Activated gamma-delta T cell (primary cell): ENCODE measurements at places on chromosomes 4 and X.

- DNase-seq: no peak
Measured at GRCh38 chr4:54545663-54546424, 111.9 kb upstream of the KIT start.

- DNase-seq: no peak
Measured at GRCh38 chrX:132488180-132488705, 595 bp downstream of the MBNL3 start.

- DNase-seq: no peak
Measured at GRCh38 chr4:35247047-35247446, 997.3 kb downstream of the ARAP2 start.

DNA sequence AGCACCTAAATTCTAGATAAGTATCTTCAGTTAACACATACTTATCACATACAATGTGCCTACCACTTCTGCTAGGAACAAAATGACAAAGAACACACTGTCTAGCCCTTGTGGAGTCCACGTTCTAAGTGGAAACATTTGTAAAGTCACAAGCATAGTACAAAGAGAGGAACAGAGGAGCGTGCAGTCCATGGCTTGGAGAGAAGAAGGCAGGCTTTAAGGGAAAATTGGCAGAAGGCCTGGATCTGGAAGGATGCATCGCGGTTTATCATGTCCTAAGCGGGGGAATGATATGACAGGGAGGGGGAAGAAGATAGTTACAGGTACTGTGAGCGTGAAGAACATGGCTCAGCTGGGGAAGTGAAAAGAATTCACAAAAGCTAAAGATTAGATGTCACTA is 218.0 kb downstream of the PRDM5 start:
- DNase-seq: no peak

- DNase-seq: no peak
Measured at GRCh38 chr4:89173336-89174090, 62.2 kb downstream of the TIGD2 start.

GRCh38 chr4:8067274-8067936 is 91.2 kb downstream of the ABLIM2 start:
- no peak for DNase-seq

- DNase-seq: no peak
Measured at GRCh38 chr4:3667258-3667657, 98.9 kb upstream of the ADRA2C start.

GRCh38 chr4:153266988-153267387 is 62.7 kb downstream of the TRIM2 start:
- DNase-seq: no peak

DNA sequence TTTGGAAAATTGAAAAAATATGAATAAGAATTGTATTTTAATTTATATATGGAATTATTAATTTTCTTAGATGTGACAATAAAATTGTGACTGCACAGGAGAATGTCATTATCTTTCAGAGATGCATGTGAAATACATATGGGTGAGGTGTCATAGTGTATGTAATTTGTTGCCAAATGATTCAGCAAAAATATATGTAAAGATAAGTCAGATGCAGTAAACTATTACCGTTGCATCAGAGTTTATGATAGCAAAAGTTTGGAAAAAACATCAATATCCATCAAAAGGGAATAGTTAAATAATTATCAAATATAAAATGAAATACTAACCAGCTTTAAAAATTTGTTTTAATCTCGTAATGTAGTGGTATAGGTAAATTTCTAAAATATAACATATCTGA is 10.4 kb upstream of the SLC7A11 start:
- DNase-seq: no peak

DNA sequence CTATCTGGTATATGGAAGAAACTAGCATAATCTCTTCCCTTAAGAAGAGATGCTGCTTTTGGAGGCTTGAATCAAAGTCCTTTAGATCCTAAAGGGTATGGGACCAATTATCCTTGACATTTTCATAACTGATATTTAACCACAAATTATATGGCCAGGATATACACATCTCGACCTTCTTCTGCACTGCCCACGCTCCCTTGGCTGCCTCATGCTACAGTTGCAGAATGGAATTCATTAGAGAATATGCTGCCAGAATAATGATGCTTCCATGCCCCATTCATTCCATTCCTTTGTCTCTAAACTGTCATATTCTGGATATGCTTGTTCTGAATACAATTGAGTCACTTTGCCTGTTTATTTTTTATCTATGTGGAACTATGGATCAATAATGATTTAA is 157.1 kb upstream of the PACRGL start:
- no peak for DNase-seq

GRCh38 chr4:83486457-83487129 is 1.7 kb upstream of the ABRAXAS1 start:
- no peak for DNase-seq

GRCh38 chrX:31747411-31747810 is 675.6 kb upstream of the FTHL17 start:
- no peak for DNase-seq

- DNase-seq: no peak
Measured at GRCh38 chr4:23805450-23805851, 84.4 kb downstream of the PPARGC1A start.

DNA sequence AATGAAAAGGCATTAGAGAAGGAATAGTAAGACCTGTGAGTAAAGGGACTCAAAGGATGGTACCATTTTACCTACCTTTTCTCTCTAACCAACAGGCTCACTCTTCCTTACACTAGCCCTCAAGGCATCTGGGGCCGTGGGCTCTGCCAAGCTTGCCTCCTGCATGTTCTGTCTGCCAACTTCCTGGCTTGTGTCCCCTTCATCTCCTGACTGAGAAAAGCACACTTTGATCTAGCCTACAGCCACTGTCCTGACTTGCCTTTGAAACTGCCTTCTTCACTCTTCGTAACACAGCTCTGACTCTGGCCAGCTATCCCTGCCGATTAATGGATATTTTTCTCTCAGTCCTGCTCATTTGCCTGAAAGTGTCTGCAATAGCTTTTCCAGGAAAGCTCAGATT is 76.5 kb downstream of the RASGEF1B start:
- DNase-seq: no peak

DNA sequence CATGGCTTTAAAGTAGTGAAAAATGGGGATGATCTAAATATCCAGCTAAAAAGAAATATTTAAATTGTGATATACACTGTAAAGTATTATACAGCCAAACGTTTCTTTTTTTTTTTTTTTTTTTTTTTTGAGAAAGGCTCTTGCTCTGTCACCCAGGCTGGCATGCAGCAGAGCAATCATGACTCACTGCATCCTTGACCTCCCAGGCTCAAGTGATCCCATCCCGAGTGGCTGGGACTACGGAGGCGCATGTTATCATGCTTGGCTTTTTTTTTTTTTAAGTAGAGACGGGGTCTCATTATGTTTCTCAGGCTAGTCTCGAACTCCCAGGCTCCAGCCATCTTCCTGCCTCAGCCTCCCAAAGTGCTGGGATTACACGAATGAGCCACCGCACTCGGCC is 17.1 kb downstream of the SMIM14 start:
- DNase-seq: no peak

DNA sequence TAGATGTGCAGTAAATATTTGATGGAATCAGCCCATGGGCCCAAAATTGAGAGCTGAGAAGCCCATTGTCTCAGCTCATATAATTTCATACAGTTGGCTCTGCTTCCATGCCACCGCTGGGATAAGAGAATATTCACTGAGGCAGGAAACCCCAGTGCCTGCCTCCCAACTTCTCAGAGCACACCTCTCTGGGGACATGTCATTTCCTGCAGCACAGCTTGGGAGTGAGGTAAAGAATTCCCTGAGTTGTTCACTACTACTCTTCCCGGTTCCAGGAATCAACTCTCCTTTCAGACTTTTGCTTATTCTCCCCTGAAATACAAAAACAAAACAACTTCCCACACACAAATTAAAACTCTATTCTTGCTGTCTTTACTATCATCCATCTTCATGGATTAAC is 389.3 kb downstream of the MAPK10 start:
- no peak for DNase-seq

GRCh38 chrX:9876201-9876600 is 90.0 kb downstream of the SHROOM2 start:
- DNase-seq: no peak

DNA sequence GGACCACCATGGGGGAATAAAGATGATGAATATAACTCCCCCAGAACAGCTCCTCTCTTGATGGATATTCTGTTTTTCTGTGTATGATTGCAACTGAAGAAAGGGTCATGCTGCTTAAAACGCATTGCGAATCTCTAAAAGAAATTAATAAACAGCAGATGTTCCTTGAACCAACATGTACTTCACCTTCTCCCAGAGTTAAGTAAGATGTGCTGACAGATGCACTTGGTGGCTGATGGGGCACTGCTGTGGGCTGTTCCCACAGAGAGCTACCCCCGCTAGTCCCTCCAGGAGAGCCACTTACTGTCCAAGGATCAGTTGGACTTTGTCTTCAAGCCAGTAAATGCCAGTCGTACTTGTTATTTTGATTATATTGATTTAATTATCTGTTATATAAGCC is 26.3 kb upstream of the C4orf54 start:
- DNase-seq: no peak

DNA sequence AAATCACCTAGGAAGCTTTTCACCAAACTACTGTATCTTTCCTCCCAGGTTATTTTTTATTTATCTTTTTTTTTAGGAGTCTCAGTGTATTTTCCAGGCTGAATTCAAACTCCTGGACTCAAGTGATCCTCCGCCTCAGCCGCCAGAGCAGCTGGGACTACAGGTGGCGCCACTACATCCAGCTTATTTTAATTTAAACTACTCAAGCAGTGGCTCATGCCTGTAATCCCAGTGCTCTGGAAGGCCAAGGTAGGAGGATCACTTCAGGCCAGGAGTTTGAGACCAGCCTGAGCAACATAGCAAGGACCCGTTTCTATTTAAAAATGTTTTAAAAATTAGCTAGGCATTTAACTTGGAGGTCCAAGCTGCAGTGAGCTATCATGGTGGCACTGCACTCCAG is 37.8 kb downstream of the LEF1 start:
- DNase-seq: no peak

DNA sequence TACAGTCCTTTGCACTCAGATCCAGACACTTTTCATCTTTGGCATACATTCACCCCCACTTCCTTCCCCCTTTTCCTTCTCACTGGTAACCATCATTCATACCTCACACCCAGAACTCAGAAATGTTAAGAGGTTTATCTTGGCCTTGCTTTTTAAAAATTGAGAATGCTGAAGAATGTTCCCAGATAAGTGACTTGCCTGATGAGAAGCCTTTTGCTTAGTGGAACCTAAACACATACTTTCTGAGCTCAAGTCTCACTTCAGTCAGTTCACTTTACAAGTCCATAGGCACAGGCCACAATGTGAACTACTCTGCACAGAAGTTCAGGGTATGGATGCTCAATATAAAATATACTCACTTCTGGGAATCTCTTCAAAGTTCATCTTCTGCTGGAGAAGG is 129.4 kb downstream of the GRIA3 start:
- DNase-seq: no peak

DNA sequence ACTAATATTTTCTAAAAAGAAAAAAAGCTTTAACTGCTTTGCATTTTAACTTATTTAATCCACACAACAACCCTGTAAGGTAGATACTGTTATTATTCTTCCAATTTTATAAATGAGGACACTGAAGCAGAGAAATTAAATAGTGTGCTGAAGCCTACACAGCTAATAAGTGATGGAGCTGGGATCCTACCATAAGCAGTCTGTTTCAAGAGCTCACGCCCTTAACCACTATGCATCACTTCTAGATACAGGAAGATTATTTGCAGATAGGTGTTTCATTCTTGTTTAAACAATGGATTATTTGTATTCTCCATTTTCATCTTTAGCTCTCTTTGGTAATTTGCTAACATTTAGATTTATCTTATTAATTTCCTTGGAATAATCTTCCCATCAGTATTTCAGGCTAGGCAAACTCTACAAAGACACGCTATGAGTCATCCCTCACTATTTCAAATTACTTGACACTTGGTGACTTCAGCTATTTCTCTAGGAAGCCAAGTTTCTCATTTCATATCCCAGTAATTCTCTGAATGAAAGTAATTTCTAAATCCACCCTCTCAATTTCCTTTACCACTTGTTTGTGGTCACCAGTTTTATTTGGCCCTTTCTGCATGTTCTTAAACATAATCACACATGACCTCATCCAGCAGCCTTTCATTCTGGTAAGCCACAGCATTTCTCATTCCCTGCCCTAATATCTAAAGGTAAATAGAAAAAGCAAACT is 67.3 kb downstream of the ASB9 start:
- no peak for DNase-seq

GRCh38 chr4:4981827-4982226 is 37.4 kb downstream of the CYTL1 start:
- DNase-seq: no peak

DNA sequence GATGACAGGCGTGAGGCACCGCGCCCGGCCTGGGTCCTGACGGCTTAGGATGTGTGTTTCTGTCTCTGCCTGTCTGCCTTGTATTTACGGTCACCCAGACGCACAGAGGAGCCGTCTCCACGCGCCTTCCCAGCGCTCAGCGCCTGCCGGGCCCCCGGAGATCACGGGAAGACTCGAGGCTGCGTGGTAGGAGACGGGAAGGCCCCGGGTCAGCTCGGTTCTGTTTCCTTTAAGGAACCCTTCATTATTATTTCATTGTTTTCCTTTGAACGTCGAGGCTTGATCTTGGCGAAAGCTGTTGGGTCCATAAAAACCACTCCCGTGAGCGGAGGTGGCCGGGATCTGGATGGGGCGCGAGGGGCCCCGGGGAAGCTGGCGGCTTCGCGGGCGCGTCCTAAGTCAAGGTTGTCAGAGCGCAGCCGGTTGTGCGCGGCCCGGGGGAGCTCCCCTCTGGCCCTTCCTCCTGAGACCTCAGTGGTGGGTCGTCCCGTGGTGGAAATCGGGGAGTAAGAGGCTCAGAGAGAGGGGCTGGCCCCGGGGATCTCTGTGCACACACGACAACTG is 1.3 kb downstream of the SHOX start:
- no peak for DNase-seq

DNA sequence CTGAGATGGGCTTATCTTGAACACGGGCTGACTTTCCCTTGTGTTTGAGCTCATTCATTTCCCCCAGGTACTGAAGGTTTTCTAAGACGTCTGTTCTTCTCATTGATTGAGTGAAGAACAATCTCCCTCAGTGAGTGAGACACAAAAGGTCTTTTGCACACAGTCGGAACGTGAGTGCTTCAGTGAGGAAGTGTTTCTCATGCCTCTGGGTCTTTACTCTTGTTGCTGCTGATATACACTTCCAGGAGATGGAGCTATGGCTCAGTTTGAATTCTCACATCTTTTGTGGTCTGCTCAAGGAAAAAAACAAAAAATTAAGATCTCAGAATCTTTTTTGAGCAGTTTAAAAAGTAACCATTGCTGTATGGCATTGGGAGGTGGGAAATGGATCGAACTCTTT is 981.9 kb upstream of the TENM3 start:
- DNase-seq: no peak

GRCh38 chrX:150291014-150291413 is 72.1 kb upstream of the MAMLD1 start:
- DNase-seq: no peak
